Stimulated activated CD8-positive, alpha-beta memory T cell treated with anti-CD3 and anti-CD28 coated beads, Interleukin-12 subunit alpha, Interleukin-12 subunit beta, amount 100 ng/mL, for 1 hour (primary cell): ENCODE measurements at places on chromosomes 11 and 22.

- no peak for DNase-seq
Measured at GRCh38 chr22:23763579-23763945, 772 bp downstream of the C22orf15 start.

GRCh38 chr11:15742626-15743519 lies 613.5 kb downstream of the SOX6 start:
- DNase-seq, result no peak

- DNase-seq, result no peak
Measured at GRCh38 chr11:67646535-67647336, 3.8 kb downstream of the ACY3 start.

GRCh38 chr22:22073769-22074561 lies 91.4 kb upstream of the TOP3B start:
- no peak for DNase-seq

DNA sequence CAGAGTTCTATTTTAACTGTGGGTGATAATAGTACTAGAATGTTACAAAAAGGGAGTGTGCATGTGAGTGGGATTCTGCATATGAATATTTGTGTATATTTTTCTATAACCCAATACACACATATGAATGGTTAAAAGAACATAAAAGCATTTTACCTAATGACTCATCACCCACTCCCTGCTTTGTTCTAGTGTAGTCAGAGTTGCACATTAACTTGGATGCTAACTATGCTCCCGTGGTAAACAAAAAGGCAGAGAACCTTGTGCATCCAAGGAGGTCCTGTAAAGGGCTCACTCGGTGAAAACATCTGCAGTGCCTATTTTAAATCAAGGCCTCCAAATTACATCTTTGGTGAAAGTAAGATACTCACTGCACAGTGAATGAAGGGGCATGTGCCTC lies 1289.4 kb downstream of the LRRC4C start:
- DNase-seq, result no peak

- no peak for DNase-seq
Measured at GRCh38 chr11:88813233-88813915, 252.4 kb downstream of the GRM5 start.

DNA sequence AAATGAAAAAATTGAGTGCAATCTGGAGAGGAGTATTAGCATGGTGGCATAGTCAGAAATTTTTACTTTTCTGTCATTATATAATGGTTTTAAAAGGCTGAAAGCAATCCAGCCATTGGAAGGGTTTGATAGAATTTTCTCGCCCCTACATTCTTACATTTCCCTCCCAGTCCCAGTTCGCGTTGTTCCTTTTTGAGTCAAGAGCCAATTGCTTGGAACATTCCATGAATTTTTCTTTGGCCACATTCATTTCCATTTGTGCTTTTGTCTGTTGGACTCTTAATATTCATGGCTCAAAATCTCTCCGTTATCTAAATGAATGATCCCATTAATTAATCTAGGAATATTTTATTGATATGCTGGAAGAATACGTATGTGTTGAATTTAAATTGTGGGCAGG lies 66.0 kb downstream of the GRK3 start:
- no peak for DNase-seq
